ENCODE measurements at places on chromosomes 5 and 9. TPM values are rescaled to one million over a fixed set of nuclear protein-coding genes. Genes with fewer than 3 reads are reported as not detected.

RANBP3L gene
- not detected for polyA plus RNA-seq

MSX2 gene
- polyA plus RNA-seq: 0.14 TPM

DMGDH gene
- not detected for polyA plus RNA-seq

MAP1B gene
- polyA plus RNA-seq: 0.02 TPM

GADD45G gene
- 1.3 TPM for polyA plus RNA-seq

LRRC26 gene
- not detected for polyA plus RNA-seq

LMX1B gene
- not detected for polyA plus RNA-seq

RAI14 gene
- polyA plus RNA-seq: not detected

DIPK1B gene
- not detected for polyA plus RNA-seq

Measured in CD14-positive monocyte (primary cell).